ENCODE measurements at places on chromosomes 3 and 15. TPM values are rescaled to one million over a fixed set of nuclear protein-coding genes. Genes with fewer than 3 reads are reported as not detected.

GRCh38 chr3:186782542-186783057 is 777 bp upstream of the EIF4A2 start:
- DNase-seq, result no peak

DNA sequence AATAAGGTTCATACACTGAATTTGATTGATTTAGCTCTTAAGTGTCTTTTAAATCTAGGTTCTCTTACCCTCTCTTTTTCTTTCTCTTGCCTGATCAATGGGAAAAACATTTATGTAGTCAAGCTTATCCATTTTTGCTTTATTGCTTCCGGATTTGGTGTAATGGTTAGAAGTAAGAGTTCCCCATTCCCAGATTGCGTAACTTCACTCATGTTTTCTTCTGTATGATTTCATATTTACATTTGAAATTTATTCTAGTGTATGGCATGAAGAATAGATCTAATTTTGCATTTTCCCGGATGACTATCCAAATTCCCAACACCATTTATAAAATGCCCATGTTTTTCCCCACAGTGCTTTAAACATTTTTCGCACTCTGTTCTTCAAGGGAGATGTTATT is 27.9 kb upstream of the SV2B start:
- no peak for DNase-seq

DNA sequence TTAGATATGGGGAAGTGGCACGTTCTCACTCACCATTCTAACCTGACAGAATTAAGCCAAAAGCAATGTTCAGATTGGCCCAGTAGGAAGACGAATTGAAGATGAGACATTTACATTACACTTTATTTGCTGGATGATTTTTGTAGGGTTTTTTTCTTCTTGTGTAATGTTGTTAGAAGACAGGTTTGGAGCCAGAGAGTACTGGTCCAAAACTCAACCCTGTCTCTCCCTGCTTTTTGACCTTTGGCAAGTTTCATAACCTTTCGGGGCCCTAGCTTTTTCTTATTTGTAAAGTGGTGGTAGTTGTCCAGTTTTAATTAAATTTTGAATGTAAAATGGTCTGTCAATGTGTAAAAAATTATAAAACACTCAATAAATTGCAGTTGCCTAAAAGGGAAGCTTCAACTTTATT is 29.5 kb downstream of the PDE8A start:
- DNase-seq, result no peak

Gene ROBO2
- total RNA-seq, result 0.42 TPM

DNA sequence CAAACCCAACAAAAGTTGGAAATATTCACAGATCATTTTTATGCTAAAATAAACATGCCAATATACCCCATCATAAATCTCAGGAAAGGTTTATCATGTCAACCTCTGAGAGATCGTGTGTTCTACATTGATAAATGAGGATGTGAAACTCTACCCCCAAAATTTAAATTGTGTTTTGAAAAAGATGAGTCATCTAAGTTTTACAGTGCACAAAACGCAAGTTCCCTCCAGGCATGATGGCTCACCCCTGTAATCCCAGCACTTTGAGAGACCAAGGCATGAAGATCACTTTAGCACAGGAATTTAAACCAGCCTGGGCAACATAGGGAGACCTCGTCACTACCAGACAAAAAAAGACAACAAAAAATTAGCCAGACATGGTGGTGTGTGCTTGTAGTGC is 1487.0 kb upstream of the GBE1 start:
- no peak for DNase-seq

- DNase-seq, result no peak
Measured at GRCh38 chr3:192219926-192220325, 507.4 kb downstream of the FGF12 start.

GRCh38 chr15:93179072-93179471 is 90.1 kb upstream of the RGMA start:
- no peak for DNase-seq

DNA sequence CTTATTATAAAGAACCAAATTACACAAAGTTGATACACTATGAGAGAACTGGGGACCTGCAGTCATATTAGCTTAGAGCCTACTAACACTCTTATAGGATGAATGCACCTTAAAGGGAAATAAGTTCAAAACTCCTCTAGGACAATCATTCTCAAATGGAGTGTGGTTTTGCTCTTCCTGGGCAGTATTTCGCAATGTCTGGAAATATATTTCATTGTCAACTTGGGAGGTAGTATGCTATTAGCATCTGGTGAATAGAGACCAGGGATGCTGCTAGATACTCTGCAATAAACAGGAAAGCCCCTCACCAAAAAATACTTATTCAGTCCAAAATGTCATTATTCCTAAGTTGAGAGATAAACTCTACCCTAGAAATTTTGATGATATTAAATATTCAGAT is 451.4 kb upstream of the ARPP21 start:
- no peak for DNase-seq

Gene KLF15
- 2.3 TPM for total RNA-seq

GRCh38 chr3:124563376-124563775 is 166.9 kb upstream of the UMPS start:
- no peak for DNase-seq

GRCh38 chr3:174633342-174633741 is 225.8 kb upstream of the NAALADL2 start:
- DNase-seq, result no peak

- DNase-seq, result no peak
Measured at GRCh38 chr3:75967071-75967470, 181.7 kb upstream of the ZNF717 start.

DNA sequence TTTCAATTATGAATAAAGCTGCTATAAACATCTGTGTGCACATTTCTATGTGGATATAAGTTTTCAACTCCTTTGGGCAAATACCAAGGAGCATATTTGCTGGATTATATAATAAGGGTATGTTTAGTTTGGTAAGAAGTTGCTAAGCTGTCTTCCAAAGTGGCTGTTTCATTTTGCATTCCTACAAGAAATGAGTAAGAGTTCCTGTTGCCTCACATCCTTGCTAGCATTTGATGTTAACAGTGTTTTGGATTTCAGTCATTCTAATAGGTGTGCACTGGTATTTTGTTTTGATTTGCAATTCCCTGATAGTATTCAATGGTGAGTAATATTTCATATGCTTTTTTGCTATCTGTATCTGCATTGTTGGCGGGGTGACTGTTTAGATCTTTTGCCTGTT is 120.7 kb upstream of the MDFIC2 start:
- no peak for DNase-seq

Gene CHRFAM7A
- total RNA-seq, result 3.8 TPM

DNA sequence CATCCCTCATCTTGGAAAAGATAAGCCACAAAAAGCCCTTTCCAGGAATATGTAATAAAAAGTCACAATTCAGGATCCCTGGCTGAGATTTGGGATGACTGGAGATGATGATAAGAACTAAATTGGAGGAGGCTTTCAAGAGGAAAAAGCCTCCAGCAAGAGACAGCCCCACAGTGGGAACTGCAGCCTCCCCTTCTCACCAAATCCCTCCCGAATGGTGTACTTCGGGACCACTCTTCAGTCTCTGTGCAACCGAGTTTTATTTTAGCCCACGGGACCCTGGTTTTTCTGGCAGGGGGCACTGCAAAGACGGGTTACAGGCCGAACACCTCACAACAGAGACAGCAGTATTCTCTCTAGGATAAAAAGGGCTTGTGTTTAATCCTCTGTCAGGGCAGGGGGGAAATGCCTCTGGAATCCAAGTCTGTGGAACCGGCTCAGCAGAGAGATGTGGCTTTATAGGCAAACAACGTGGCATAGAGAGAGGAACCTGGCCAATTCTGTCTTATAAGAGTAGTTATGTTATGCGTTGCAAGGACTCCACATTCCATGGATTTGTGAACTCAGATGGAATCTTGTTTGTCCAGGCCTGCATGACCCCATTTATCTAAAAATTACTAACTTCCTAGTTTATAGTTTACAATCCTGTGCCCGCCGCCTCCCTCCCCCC is 1.2 kb upstream of the LMCD1 start:
- DNase-seq, result no peak

- peak; percentile 36 for DNase-seq
Measured at GRCh38 chr15:101206176-101206591, 45.7 kb downstream of the CHSY1 start.

GRCh38 chr3:12777171-12777570 is 18.1 kb upstream of the TMEM40 start:
- no peak for DNase-seq

GRCh38 chr15:78951841-78952238 is 7.0 kb upstream of the CTSH start:
- no peak for DNase-seq

Gene TRPM1
- 0.25 TPM for total RNA-seq

DNA sequence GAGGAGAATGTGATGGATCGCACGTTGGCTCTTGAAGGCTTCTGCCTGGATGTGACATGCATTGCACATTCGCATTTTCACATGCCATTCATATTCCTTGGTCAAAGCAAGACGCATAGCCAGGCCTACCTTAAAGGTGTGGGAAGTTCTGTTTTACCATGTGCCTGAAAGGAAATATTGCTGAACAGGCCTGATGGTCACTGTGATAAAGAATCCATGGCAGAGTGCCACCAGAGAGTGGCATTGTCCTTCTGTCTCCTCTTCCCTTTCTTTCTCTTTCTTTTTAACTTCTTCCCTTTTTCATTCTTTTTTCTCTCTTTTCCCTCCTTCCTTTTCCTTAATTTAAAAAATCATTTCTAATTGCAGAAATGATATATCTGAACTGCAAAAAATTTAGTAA is 15.9 kb upstream of the MITF start:
- DNase-seq, result no peak

Gene ANKRD63
- total RNA-seq, result not detected

DNA sequence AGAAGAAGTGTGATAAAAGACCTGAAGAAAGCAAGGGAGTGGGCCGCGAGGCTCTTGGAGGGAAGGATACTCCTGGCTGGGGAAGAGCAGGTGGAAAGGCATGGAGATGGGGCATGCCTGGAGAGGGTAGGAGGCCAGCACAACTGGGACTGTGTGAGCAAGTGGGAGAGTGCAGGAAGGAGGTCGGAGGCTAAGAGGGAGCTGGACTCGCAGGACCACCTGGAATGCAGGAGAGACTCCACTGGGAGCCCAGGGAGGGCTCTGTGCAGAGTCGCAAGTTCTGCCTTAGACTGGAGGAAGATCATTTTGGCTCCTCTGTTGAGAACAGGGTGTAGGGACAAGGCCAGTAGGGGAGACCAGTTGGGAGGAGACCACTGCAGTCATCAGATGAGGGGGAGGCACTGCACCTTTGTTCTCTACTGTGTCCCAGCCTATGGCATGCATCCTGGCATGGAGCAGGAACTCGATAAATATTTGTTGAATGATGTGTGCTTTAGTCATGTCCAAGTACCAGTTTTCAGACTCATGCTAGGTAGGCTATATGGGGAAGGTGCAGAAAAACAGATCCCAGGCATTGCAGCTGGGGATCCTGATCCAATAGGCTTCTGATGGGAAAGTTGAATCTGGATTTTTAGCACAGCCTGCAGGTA is 13.7 kb downstream of the FAM107A start:
- no peak for DNase-seq

DNA sequence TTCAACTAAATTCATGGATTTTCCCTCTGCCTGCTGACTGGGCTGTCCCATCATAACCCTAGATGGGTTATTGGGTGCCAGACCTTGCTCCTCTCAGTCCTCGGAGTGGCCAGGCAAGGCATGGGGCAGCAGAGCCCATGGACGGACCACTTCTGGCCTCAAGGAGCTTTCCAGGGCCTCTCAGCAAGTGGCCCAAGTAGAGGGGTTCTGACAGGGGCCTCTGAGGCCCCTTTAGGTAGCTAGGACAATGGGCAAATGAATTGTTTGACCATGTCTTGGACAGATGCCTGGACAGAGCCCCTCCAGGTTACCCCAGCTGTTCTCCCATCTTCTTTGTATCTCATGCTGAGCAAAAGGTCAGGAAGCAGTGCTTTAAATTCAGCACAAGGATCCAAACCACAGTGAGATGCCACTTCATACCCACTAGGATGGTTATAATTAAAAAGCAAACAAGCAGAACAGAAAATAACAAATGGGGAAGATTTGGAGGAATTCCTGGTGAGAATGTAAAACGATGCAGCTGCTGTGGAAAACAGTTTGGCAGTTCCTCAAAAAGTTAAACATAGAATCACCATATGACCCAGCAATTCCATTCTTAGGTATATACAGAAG is 61.6 kb downstream of the SPSB4 start:
- no peak for DNase-seq

GRCh38 chr15:55518641-55519040 is 10.6 kb upstream of the DNAAF4 start:
- no peak for DNase-seq

GRCh38 chr3:112966633-112967032 is 8.3 kb downstream of the CD200R1 start:
- no peak for DNase-seq

Gene CIB2
- total RNA-seq, result 1.6 TPM

DNA sequence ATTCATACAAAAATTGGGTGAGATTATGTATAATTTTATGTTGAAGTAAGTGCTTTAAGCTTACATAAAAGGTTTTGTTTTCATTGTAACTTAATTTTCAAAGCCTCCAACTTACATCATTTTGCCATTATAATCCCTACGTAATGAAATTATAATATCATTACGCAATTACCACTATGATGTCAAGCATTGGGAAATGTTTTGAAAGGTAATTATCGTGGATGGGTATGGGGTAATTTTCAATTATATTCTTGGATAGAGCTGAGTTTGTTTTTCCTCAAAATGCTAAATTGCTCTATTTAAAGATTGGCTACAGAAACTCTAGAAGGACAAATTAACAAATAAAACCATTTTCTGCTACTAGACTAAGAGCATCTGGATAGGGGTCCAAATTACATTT is 80.2 kb upstream of the FAM3D start:
- no peak for DNase-seq

Gene DNAH12
- 0.04 TPM for total RNA-seq

- peak; percentile 82 for DNase-seq
Measured at GRCh38 chr3:183490653-183491052, 62.2 kb upstream of the MCF2L2 start.

DNA sequence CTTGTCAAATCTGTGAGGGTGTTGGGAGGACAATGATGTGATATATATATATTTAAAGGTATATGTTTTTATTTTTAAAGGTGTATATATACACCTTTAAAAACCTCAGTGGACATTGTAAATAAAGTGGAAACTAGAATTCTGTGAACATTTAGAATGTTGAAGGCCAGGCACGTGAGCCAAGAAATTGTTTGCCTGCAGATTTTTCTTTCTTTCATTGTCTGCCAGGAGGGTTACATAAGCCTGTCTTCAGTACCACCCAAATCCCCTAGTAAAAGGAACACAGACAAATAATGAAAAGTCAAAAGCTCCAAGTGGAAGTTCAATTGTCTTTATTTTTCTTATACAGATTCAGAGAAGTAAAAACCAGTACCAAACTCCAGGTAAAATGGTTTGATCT is 42.4 kb downstream of the TM4SF4 start:
- no peak for DNase-seq

GRCh38 chr3:187064210-187065115 is 74.8 kb downstream of the RPL39L start:
- DNase-seq, result no peak

Measured in pulmonary artery endothelial cell (primary cell).